ENCODE measurements at places on chromosomes 5 and 9.

DNA sequence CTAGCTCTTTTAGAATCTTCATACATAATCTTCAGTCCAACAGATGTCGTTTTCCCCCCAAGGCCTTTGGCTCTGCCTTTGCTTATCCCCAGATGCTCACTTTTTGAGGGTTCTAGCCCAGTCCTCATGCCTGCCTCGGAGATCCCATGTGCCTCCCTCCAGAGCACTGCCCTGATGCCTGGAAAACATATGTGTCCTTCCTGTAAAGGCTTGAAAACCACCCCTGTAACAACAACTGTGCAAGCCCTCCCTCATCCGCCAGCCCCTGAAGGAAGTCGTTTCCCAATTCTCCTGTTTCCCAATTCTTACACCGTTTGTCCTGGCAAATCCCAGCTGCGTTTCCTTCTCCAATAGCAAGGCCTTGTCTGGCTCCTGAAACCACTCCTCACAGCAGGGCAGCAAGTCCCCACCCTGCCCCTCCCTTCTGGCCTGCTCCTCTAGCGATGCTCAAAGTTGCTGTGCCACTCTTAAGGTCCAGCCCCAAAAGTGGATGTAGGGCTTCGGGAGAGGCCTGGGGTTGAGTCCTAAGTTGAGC is 52.2 kb downstream of the SLC36A1 start:
- no peak for DNase-seq

GRCh38 chr9:8011974-8012373 is 212.4 kb upstream of the DMAC1 start:
- no peak for DNase-seq

GRCh38 chr5:159915904-159916840 is at the start of gene ADRA1B:
Gene ADRA1B (plus strand): TSS chr5:159916482. CDS start chr5:159916906, 424 bp downstream.
- peak; percentile 66 for DNase-seq

GRCh38 chr9:106861640-106862109 is 1.3 kb upstream of the ZNF462 start:
- no peak for DNase-seq

DNA sequence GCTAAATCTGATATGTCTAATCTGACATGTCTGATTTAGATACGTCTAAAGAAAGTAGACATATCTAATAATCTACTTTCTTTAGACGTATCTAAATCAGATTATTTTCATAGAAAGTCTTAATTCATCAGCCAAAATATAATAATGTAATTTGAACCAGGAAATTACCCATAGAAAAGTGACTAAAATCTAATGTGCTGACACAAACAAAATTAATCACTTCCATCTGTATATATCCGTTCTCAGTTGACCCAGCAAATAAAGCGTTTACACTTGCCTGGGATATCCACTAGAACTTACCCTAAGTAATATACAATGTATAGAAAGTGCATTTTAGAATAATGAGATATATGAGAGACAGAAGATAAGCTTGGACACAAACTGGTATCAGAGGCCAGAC is 56.7 kb downstream of the TTLL11 start:
- DNase-seq = no peak

- no peak for DNase-seq
Observed at GRCh38 chr9:83183621-83184020, 120.7 kb upstream of the RASEF start.

DNA sequence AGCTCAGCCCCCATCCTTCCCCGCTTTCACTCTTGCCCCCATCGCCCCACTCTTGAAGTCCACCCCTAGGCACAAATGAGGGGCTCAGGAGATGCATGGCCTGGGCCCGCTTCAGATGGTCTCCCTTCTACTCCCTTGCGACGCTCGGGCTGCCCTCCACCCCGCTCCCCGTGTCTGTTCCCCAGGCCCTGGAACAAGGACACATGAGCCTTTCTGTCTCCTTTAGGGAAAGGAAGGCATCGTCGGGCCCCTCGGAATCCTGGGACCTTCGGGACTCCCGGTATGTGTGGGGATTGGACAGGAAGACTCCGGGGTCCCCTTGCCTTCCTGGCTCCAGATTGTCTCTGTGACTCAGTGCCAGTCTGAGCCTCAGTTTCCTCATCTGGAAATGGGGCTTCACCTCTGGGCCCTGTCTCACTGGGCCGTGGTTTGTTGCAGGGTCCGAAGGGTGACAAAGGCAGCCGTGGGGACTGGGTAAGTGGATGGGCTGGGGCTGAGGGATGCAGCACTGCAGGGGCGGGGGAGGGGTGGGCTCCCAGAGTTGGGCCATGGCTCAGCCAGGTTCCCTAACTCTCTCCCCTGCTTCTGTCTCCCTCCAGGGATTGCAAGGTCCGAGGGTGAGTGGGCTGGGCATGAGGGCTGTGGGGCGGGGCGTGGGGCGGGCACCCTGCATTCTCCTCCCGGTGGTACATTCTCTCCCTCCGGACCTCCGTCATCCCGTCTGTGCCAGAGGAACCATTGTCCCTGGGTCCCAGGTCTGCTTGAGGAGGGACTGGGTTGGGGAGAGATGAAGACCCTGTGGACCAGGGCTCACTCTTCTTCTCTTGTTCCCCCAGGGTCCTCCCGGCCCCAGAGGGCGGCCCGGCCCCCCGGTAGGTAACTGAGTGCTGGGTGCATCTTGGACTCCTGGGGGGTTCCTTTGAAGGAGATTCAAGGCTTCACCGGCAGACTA is 21.8 kb upstream of the ORM1 start:
- peak; percentile 8 for DNase-seq

DNA sequence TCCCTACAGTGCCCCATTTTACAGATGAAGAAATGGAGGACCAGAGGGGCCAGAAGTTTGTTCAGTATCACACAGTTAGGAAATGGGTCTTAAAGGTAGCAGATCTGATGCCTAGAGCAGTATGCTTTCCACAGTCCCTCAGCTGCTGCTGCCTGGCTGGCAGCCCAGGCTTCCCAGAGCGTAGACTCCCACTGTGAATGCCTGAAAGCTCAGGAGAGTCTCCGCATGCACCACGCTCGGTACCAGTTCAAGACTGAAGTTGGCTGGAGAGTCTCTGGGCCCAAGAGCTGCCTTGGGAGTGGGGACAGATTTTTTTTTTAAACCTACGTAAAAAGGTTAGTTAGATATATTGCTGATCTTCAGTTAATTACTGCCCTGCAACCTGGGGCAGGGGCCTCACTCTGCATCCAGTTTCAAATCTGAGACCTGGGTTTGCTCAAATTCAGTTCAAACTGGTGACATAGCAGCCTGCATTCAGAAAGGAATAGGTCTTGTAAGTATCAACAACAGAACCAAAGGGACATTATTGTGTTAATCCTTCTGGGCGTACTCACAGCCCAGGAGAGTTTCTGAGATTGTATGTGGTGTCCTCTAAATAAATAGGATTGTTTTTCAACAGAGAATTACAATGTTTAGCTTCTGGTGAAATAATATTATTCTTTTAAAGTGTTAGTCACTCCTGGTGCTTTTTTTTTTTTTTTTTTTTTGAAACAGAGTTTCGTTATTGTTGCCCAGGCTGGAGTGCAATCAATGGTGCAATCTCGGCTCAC is 8.3 kb downstream of the NANS start:
- DNase-seq = no peak

- no peak for DNase-seq
Observed at GRCh38 chr5:172107571-172107970, 80.5 kb downstream of the STK10 start.

GRCh38 chr9:82363682-82364081 is 375.1 kb downstream of the SPATA31D1 start:
- DNase-seq = no peak

- DNase-seq = no peak
Observed at GRCh38 chr9:17744786-17745185, 165.9 kb downstream of the SH3GL2 start.

GRCh38 chr5:78367318-78367991 is 7.0 kb downstream of the SCAMP1 start:
- peak; percentile 35 for DNase-seq

- DNase-seq = no peak
Observed at GRCh38 chr5:174514983-174515394, 209.4 kb upstream of the MSX2 start.

- DNase-seq = no peak
Observed at GRCh38 chr5:151182524-151182900, 24.9 kb upstream of the ANXA6 start.

DNA sequence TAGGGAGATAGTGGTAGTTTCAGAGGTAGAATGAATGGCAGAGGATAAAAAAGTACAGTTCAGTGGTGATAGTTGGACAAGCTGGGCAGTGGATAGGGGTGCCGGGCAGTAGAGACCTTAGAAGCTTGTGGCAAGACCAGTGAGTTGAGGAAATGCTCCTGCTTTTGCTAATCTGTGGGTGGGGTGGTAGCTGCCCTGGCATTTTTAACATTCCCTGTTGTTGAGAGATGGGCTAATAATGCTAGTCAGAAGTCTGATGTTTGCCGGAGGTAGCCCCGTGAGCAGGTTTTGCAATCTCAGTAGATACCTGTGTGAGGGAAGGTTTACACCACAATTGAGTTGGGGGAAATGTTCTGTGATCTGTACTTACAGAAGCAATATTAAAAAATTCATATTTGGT is 91.1 kb downstream of the TRIO start:
- DNase-seq = no peak

DNA sequence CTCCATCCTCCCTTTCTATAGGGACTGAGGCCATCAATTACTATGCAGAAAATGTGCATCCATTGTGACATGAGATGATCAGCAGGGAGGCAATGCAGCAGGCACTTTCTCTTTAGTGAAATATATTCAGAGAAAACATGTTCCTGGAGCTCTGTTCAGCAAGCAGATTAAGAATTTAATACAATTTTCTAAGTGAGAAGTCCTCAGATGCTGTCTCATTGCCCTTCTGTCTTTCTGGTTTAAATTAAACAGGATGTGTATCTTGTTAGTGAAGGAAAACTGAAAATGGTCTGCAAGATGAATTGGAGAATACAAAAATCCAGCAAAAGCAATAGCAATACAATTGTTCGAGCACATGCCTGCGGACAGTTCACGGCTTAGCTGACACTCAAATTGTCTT is 445.8 kb upstream of the RIOK2 start:
- no peak for DNase-seq

DNA sequence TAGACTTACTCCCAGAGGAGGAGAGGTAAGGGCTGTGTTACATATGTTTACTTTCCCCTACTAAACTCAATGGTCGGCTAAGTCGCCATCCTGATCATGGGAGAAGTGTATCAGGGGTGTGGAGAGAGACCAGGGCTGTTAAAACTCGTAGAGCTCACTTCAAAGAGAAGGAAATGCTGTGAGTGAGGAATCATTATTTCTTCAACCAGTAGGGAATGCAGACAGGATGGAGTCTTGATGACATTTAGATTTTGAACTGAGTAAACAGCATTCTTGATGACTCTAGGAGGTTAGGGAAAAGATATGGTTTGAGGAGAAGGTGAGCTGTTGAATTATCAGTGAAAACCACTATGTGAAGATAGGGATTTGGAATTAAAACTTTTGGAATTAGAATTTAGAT is 17.3 kb downstream of the RECK start:
- DNase-seq = no peak

DNA sequence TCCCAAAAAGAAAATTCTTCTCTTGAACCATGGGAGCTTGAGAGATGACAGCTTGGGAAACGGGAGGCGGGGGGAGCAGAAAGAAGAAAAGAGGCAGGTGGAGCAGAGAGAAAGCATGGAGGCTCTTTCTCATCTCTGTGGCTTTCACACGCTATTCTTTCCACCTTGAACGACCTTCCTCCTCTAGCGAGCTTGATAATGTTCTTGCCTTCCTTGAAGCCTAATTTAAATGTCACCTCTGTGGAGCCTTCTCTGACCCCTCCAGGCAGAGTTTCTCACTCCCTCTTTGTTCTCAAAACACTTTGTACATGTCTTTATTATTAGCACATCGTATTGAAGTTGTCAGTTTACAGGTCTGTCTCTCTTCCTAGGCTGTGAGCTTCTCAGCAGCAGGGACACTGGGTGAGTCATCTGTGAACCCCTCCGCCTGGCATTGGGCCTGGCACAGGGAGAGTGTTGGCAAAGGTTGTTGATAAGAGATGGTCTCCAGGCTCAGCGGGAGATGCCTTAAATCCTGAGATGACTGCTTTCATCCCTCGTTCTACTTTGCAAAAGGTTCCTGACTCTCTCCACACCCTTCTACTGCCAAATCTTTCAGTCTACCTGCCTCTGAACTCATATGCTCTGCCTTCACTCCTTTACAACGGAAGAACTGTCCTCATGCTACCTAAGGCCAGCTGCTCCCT is 14.1 kb upstream of the STRBP start:
- no peak for DNase-seq

DNA sequence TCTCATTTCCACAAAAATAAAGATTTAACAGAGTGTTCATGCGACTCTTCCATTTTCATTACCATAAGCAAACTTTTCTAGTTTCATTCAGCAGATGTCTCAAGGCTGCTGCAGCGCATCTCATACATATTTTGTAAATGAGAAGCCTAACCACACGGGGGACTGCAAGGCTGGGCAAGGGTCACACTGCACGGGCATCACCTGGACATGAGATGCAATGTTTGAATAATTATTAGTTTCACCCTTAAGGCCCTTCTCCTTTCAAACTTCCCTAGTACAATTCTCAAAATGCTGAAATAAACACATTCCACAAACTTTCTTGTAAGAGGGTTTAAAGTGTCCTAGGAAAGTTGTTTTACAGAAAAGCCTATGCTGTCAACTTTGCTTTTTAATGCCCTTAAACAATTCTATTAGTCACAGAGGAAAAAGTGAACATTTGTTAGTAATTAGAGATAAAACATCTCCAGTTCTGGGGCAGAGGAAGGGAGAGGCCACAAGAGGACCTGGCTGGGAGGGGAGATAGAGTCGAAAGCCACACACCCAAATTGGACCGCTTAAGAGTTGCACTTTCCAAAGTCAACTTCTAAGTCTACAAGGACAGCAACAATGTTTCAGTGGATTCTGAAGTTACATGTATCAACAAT is 1.3 kb downstream of the DENND1A start:
- peak; percentile 28 for DNase-seq

DNA sequence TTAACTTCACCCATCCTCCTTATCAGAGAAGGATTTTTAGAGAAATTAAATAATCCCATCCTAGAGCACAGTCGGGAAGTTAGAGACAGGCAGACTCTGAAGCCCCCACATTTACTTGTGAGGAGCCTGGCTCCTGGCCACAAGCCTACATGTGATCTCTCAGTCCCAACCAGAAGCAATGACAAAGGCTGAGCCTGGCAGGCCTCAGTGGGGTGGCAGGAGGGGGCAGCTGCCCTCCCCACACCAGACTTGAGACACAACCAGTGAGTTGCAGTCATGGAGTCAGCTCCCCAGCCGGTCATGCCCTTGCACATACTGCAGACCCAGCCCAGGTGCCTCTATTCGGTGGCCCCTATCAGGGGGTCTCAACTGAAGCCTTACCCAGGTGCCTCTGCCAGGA is 11.0 kb downstream of the NAIF1 start:
- DNase-seq = no peak

GRCh38 chr5:100828071-100828897 is 74.8 kb downstream of the ST8SIA4 start:
- DNase-seq = peak; percentile 30

Measured in activated CD4-positive, alpha-beta memory T cell treated with anti-CD3 and anti-CD28 coated beads for 36 hours (primary cell).